Right renal pelvis (tissue), 4 donors: ENCODE measurements at places on chromosomes 3 and 15. TPM values are rescaled to one million over a fixed set of nuclear protein-coding genes. Genes with fewer than 3 reads are reported as not detected.

DNA sequence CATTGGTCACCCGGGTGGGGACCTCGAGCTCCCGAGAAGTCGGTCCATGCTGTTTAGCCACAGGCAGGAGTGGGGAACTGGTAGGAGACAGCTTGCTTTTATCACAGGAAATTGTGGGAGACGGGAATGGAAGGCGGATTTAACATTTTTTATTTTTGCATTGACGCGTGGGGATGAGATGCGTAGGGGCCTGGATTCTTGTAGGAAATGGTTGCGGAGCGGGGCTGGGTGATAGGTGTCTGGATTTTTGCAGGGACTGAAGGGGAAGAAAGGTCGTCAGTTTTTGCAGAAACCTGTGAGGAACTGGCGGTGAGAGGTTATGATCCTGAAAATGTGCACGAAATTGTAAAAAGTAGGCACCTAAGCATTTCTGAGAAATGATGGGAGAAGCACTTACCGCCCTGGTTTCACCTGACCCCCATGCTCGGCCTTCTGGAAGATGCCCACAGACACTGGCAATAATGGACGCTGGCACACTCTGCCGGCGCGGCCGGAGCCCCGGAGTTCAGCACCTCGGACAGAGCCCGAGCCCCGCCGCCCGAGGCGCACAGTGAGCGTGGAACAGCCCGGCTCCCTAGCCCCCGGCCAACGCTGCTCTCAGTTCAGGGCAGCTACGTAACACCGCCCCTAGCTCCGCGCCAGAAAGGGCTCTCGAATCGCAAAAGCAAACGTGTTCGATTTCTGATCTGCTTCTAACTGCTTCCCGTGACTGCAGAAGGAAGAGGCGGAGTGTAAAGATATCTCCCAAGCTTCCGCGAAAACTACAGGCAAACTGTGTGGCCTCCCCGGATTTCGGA is 928 bp downstream of the ANKRD34C start:
- peak; percentile 33 for DNase-seq

CHSY1 gene
- 48.4 TPM for polyA plus RNA-seq

GRCh38 chr15:88745065-88745464 is 58.2 kb upstream of the ACAN start:
- DNase-seq = no peak

DNA sequence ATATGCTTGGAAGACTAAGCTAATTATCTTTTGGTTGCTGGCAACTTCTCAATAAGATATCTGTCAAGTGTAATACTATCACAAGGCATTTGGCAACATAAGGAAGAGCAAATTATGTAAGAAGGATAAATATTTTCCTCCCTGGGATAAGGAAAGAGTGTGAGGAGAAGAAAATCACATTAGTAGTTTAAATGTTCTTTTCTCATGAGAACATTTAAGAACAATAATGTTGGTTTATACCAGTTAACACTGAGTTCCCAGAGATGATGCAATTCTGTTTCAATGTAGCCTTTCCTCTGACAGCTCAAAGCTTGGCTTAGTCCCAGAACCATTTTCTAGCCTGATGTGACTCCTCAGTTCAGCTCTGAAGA is 66.1 kb upstream of the NPHP3 start:
- DNase-seq = no peak

DNA sequence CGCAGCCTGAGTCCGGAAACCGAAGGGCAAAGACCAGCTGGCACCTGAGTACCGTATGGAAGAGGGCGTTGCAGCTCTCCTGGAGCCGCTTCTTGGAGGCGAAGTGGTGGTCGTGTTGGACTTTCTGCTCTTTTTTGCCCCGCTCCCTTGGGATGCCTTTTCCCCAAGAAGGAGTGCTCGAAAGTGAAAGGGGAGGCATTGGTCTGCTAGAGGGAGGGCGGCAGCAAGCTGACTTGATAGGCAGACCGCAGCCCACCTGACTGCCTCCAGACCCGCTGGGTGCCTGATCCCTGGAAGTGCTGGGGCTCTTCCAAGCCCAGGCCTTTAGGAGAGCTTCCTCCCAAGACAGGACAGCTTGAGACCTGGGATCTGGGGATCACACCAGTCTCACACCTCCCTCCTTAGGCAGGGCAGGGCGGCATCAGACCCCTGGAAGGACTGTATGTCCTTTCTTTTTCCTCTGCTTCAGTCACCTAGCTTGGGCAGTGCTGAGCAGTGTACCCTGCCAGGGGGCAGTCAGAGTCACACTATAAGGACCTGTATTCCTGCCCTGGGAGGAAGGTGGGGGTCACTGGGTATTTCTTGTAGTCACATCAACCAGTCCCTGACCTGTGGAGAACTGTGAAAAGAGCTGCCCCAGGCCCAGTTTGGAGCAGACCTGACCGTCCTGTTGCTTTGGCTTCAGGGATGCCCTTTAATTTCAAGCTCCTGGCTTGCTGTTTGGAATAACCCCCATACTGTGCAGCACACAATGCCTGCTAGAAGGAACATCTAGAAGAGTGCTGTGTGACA is 2.1 kb downstream of the ACVR2B start:
- no peak for DNase-seq

HACL1 gene
- polyA plus RNA-seq = 19.9 TPM

LRTM1 gene
- polyA plus RNA-seq = not detected

DNA sequence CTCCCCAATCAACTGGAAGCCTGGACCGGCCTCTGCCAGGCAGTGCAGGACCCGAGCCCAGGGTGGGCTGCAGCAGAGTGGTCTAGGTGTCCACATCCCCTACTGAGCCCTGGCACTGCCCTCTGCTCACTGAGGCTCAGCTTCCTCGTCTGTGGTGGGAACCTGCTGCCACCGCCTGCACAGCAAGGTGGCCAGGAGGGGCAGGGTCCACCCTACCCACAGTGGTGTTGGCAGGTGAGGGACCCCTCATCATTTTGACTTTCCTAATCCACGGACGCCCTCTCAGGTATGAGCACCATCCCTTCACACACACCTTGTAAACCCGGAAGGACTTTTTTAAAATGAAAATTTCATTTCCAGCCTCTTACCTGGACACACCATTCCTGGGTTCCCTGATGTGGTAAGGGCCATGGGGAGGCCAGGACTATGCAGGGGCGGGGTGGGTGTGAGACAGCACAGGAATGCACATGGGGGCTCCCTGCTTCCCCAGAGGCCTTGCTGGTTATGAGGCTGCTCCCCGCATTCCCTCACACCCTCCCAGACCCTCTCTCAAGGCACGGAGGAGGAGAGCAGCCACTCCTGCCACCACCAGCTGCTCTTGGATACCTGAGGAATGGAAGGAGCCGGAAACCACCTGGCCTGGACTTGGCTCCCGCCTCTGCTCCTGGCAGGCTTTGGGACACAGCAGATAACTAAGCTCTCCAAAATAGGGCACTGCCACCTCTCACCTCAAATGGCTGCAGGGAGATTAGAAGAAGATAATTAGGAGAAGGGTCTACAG is 185.9 kb upstream of the TPM1 start:
- DNase-seq = no peak

DNA sequence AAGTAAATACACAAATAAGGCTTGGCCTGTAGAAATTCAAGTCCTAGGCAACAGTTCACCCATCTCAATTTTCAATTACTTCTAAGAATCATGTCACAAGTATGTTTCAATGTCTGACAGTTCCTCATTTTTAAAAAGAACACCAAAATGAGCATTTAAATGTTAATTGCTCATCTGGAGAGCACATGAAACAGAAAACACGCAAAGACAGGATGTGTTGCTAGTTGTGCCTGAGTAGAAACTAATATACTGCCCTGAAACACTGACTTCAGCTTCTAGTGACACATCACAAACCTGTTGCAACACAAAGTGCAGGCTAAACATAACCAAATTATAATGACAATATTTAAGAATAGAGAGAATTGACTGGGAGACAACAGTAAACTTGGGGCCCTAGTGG is 167.3 kb upstream of the THBS1 start:
- no peak for DNase-seq

BRK1 gene
- 204 TPM for polyA plus RNA-seq

GRCh38 chr3:187989575-187990153 is 164.3 kb upstream of the LPP start:
- DNase-seq = no peak

TNFAIP8L3 gene
- polyA plus RNA-seq = 1.6 TPM

GRCh38 chr3:54784021-54784420 is 143.8 kb downstream of the LRTM1 start:
- DNase-seq = no peak

- no peak for DNase-seq
Observed at GRCh38 chr3:153334558-153334957, 172.5 kb downstream of the RAP2B start.

GRCh38 chr3:109331692-109332091 is 5.7 kb downstream of the DPPA4 start:
- no peak for DNase-seq

GRCh38 chr3:121739902-121740301 is 9.6 kb downstream of the GOLGB1 start:
- DNase-seq = no peak

NOX5 gene
- 0.89 TPM for polyA plus RNA-seq

DNA sequence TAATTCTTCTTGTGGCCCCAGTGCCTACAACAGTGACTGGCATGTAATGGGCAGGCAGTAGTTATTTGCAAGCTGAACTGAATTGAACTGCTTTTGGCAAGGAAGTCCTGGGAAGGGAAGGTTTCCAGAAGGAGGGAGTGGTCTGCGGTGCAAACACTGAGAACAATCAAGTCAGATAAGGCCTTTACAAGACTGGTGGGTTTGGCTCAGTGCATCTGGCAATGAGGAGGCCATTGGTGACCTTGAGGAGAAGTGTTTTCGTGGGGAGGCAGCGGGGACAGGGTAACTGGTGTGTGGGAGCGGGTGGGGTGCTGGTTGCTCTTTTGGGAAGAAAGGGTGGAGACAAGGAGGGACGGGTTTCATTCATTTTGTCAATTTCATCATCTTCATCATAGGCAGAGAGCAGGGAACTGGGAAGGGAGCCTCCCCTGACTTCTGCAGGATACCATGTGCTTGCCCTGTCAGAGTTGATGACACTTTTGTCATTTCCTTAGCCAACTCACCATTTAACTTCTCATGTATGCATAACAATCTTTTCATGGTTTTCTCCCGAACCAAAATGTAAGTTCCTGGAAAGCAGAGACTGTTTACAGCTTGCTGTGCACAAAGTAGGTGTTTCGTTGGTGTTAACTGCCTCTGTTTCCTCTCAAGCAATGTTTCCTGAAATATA is 8.4 kb upstream of the EHD4 start:
- no peak for DNase-seq

IFRD2 gene
- 39.6 TPM for polyA plus RNA-seq

SEMA5B gene
- polyA plus RNA-seq = 26.2 TPM

- DNase-seq = no peak
Observed at GRCh38 chr3:180546863-180547262, 55.1 kb upstream of the TTC14 start.

DNA sequence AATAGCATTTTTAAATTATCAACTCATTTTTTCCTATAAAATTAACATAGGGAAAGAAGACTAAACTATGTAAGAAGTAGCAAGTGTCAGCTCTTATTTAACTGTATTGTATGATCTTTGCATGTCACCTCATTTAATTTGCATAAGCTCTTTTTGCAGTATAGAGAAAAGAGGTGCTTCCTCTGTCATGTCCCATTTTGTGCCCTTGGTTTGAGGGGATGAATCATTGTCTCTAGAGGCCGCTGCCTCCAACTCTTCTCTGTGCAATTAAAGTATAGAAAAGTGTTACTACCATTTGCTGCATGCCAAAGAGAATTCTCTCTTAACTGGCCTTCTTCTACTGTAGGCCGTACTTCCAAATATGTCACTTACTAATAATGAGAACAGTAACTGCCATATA is 93.4 kb downstream of the LRRC28 start:
- DNase-seq = no peak

DNA sequence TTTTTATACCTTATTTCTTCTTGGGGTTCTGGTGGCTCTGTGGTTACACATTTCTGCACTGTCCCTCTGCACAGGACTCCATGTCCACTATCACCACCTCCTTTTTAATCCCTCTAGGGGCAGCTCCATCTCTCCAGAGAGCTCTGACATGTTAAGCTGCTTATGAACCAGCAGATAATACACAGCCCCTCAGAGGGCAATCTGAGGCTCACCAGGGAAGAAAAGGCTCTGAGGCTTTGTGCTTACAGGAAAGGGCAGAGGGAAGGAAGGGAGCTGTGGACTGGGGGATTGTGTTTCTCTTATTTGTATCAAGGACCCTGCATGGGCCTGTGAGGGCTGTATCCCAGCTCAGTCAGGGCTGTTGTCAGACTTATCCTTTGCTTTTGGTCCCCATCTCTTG is 164.5 kb downstream of the EPHB1 start:
- DNase-seq = no peak

CBLB gene
- 52.1 TPM for polyA plus RNA-seq

- DNase-seq = no peak
Observed at GRCh38 chr3:102916532-102916931, 481.7 kb downstream of the ZPLD1 start.

DNA sequence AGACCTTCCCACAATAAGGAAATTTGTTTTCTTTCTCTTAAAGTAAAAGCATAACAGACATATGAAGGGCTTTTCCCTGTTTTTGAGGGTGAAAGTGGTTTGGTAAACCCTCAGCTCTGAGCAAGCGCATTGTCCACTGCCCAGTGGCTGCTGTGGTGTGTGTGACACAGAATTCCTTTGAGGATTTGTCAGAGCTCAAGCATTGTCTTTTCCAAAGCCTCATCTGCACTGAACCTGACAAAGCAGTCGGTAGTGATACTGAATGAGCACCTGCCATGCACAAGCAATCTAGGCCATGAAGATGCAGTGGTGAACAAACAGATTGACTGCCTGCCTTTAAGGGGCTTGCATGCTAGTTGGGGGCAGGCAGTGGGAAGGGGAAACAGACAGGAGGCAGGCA is 128.3 kb downstream of the PLCL2 start:
- no peak for DNase-seq

DNA sequence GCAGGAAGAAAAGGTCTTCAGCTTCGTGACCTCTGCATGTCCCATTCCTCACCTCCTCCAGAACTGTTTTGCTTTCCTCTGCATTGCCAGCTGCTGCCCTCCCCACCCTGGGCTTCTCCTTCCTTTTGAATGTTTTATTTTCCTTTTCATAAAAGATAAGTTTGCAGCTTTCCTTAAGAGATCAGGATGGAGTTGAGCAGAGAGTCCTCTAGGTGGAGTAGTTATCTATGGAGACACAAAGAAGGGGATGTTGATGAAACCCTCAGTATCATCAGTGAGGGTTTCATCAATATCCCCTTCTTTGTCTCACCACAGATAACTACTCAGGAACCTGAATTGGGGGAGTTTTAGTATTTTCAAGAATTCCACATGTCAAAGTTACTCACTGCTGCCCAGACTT is 19.0 kb upstream of the SLC25A36 start:
- DNase-seq = no peak

POTEB3 gene
- polyA plus RNA-seq = not detected

CCDC39 gene
- polyA plus RNA-seq = 5.1 TPM

EPHB1 gene
- 5.5 TPM for polyA plus RNA-seq

GRCh38 chr15:80969316-80969715 is 20.3 kb downstream of the MESD start:
- DNase-seq = no peak

DNA sequence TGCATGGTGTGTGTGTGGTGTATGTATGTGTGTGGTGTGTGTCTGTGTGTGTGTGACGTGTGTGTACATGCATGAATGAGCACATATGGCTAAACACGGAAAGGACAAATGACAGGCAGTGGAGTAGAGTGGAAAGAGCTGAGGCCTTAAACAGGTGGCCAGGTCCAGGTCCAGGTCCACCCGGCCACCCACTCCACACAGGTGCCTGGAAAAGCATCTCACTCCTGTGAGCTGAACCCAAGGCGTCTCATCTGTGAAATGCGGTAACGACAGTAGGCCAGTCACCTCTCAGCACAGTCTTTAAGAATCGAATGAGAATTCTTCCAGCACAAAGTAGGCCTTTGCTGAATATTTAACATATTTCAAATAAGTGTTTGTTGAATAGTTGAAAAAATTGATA is 58.7 kb downstream of the ATP10A start:
- DNase-seq = no peak

CELF6 gene
- polyA plus RNA-seq = 4.4 TPM

GRCh38 chr3:115062009-115062408 is 85.1 kb downstream of the ZBTB20 start:
- no peak for DNase-seq

ROBO2 gene
- 78.4 TPM for polyA plus RNA-seq
